Mucosa of descending colon (tissue), 3 donors: ENCODE measurements at places on chromosomes 7 and 10. TPM values are rescaled to one million over a fixed set of nuclear protein-coding genes. Genes with fewer than 3 reads are reported as not detected.
A peak's percentile ranks its signal among the peaks of the same experiment; 100 is the strongest.

GRCh38 chr7:98323597-98324322 lies 42.3 kb downstream of the BRI3 start:
- no peak for DNase-seq

DNA sequence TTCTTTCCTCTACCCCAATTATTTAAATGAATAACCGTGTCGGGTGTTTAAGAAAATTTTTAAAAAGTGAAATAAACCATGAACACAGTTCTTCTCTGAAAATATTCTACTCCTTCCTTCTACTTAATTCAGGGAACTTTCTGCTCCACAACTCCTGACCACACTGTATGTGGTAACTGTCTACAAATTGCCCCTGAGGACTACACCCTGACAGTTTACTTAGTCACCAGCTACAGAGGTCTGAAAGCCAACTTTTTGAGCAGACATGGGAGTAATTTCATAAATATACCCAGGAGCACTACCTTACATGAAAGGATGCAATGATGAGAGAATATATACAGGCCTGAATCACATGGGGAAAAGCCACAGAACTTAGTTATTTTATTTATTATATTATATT lies 523.2 kb upstream of the SORCS1 start:
- DNase-seq, result no peak

DNA sequence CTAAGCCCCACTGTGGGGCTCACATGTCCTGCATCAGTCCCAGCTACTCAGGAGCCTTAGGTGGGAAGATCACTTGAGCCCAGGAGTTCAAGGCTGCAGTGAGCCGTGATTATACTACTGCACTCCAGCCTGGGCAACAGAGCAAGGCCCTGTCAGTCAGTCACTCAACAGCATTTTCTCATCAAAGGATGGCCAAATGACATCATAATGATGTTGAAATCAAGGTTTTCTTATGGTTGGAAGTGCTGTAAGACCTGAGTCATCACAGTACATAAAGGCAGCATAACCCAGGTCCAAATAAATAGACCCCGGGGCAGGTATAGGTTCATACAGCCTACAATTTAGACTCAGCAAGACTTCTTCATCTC lies 341.1 kb downstream of the PARD3 start:
- no peak for DNase-seq

GRCh38 chr7:34168013-34168412 lies 262.7 kb downstream of the BMPER start:
- DNase-seq, result no peak

- no peak for DNase-seq
These were observed 97.6 kb downstream of the AASS start for GRCh38 chr7:122046402-122046801.

- no peak for DNase-seq
These were observed 11.1 kb upstream of the MDFIC start for GRCh38 chr7:114910787-114911186.

DNA sequence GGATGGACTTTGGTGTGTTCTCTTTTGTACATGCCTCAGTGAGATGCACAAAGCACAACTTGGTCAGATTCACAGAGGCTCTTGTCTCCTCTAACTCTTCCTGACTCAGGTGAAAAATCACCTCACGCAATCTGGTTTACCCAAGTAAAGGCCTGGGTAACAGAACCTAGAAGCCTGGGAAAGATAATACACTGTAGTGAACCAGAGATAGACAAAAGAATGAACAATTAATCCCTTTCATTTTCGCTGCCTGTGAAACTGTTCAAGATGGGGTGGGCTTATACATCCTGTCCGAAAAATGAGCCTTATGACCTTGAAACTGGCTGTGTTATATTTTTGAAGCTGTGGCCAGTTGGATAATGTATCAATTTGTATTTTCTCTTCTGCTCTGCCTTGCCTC lies 678.9 kb upstream of the TEX47 start:
- no peak for DNase-seq

GRCh38 chr10:68869623-68870022 lies 31.5 kb upstream of the DDX50 start:
- no peak for DNase-seq

DNA sequence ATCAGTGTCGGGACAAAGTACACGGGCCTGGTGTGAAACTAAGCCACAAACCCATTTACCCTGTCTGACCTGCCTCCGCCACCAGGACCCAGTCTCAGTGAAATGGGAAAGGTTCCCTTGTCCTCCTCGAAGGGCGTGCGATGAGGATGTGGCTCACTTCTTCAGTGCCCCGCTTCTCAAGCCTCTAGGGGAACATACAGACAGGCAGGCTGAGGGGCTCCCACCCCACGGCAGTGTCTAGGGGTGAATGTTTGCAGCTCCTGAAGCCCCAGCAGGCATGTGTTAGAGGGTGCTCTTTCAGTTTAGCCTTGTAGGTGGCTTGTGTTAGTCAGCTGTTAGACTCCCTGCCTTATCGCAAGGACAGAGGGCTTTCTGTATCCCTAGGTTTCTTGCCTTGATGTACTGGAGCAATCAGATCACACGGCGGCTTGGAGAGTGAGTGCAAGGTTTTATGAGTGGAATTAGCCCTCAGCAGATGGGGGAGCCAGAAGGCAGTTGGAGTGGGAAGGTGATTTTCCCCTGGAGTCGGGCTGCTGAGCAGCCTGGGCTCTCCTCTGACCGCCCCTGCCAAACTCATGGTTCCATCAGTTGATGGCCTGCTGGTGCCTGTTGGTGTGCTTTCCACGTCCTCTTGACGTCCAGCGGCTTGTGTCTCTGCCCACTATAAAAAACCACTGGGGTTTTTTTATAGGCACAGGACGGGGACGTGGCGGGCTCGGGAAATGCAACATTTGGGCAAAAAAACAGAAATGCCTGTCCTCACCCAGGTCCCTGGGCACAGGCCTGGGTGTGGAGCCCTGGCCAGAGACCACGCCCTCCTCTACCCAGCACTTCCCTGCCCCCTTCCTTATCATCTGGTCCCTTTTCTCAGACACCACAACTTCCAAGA lies 759 bp downstream of the NUDT1 start:
- peak; percentile 35 for DNase-seq

- no peak for DNase-seq
These were observed 119.2 kb downstream of the KCNMA1 start for GRCh38 chr10:77518241-77518909.

- no peak for DNase-seq
These were observed 425.4 kb downstream of the RPS24 start for GRCh38 chr10:78458983-78459638.

DNA sequence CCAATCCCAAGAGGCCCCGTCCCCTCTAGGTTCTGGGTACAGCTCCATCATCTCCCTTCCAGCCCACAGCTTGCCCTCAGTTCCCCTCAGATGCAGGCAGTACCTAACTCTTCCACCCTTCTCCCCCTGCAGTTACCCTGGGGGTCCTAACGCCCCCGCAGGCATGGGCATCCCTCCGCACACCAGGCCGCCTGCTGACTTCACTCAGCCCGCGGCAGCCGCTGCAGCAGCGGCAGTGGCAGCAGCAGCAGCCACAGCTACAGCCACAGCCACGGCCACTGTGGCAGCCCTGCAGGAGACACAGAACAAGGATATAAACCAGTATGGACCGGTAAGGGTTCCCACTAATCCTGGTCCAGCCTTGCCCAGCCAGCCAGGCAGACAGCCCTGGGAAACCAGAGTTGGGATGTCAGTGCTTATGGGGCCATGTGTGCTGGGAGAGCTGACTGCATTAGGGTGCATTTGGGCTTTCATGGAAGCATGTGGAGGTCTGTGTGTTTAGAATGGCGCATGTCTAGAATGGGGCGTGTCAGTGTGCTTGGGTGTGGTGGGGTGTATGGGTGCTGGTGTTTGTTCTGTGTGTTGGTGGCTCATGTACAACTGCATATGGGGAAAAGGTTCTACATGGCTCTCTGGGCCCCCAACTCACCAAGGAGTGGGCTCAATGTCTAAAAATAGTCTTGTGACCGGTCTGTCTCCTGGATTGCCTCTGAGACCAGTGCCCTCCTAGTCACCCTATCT lies 55.1 kb upstream of the PPIF start:
- DNase-seq, result no peak

DNA sequence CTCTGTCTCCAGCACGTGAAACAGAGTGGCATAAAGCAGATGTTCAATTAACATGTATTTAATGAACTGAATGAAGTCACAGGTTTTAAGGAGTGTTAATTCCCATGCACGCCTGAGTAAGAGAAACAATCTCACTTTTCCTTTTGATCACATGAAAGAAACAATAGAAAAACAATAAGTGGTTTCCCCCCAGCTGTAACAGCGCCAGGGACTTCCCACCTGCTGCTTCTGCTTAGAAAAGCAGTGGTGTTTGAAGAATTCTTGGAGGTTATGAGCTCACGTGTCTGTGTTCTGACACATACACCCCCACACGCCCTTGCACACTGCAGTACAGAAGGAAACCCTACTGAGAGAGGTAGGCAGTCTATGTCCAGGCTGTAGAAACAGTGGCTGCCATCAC lies 51.3 kb upstream of the FRMD4A start:
- no peak for DNase-seq

DNA sequence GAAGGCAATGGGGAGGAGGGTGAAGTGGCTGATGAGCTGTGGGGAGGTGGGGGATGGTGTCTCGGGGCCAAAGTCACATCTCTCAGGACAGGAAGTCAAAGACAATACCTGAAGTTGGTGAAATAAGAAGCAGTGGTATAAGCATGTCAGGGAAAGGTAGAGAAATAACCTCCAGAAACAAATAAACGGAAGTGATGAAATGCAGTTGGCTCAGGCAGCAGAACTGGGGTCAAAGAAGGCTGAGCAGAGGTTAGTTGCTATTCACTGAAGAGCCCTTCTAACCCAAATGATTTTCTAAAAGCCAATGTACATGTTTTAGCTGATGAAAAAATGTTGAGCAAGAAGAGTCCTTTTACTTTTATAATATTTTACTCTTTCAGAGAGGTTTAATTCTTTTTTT lies 78.6 kb upstream of the ADRB1 start:
- no peak for DNase-seq

- DNase-seq, result no peak
These were observed 597.9 kb upstream of the DPP6 start for GRCh38 chr7:153454306-153454705.

GRCh38 chr10:110495731-110496552 lies 1.8 kb upstream of the DUSP5 start:
- DNase-seq, result peak; percentile 36

GRCh38 chr10:131928248-131929095 lies 27.7 kb downstream of the PPP2R2D start:
- DNase-seq, result no peak

DNA sequence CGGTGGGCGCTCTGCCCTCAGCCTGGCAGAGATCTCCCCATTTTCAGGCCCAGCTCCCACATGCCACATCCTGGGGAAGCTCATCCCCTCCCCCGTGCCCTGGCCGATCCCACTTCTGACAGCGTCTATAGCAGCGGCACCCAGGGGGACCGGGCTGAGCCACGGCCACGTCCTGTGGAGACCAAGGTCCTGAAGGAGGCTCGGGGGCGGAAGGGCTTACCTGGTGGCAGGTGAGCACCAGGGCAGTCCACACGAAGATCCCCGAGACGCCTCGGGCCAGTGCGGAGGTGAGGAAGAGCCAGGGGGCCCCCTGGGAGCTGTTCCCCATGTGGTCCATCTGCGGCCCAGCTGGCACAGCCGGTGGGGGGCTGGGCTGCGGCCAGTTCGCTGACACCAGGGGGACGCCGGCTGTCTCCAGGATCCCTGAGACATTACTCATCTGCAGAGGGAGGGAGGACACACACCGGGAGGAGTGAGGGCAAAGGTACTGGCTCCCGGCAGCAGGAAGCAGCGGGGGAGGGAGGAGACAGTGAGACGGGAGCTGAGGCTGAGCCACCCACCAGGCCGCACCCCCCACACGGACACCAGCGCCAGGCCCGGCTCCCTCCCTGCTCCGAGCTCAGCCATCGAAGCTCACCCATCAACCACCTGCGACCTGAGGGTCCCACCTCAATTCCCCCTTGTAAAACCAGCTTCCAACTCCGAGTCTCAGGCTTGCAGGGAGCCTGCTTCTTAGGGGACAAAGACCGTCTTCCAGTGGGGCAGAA lies 776 bp downstream of the TMEM184A start:
- peak; percentile 91 for DNase-seq

GRCh38 chr7:153604-154003 lies 38.8 kb upstream of the FAM20C start:
- DNase-seq, result no peak

DNA sequence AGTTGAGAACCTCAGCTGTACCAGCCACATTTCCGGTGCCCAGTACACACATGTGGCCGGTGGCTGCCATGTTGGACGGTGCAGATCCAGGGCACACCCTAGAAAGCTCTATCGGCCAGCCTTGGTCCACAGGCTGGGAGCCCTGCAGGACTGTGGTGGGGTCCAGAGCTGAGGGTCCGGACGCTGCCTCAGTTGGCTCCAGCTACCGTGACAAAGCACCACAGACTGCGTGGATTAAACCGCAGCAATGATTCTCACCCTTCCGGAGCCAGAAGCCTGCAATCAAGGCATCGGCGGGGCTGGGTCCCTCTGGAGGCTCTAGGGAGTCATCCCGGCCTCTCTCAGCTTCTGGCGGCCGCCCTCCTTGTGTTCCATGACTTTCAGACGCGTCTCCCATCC lies 50.1 kb downstream of the PDGFA start:
- DNase-seq, result no peak

DNA sequence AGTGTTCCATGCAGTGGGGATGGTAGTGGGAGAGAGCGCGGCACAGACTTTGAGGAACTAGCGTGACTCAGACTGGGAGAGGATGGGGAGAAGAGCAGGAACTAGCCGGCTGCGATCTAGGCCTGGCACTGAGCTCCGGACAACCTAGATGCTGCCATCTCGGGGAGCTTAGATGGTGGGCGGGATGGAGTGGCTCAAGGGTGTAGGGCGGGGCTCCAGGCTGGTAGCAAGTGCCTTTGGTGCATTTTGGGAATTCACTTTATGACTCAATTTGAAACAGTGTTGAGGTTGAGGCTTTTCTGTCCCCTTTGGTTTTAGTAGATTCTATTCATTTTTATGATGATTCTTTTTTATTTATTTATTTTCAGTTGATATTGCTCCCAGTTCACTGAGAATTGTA lies 185.3 kb upstream of the GPR26 start:
- DNase-seq, result no peak

DNA sequence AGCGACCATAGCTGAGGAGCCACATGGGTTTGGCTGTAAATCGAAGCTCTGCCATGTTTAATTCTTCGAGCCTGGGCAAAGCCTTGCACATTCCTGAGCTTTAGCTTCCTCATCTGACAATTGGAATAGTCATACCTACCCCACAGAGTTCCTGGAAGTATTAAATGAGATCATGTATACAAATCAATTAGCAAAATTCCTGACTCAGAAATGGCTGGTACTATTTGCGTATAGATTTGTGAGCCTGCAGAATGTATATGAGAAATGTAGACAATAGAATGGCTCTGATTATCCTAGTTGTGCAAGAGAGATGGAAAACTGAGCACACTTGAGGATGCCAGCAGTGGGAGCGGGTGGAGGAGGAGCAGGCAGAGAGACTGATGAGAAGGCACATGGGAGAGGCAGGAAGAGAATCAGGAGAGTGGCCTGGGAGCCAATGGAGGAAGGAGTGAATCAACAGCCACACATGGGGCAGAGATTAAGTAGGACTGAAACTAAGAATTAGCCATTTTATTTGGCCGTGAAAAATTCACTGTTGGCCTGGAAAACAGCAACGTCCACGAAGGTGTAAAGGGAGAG lies 128.0 kb upstream of the C1GALT1 start:
- DNase-seq, result no peak

- DNase-seq, result no peak
These were observed 1.1 kb downstream of the ADK start for GRCh38 chr10:74151879-74152722.

- DNase-seq, result no peak
These were observed 35.9 kb downstream of the LRRC4 start for GRCh38 chr7:127995156-127995880.

Gene NPFFR1
- 0.06 TPM for total RNA-seq

Gene ZCWPW1
- 6.1 TPM for total RNA-seq

Gene AGAP6
- total RNA-seq, result 8.7 TPM

Gene COL13A1
- total RNA-seq, result 1.0 TPM

Gene SPDYE2
- total RNA-seq, result not detected

Gene KCNIP2
- 5.9 TPM for total RNA-seq

Gene SOSTDC1
- total RNA-seq, result 5.1 TPM

Gene SAMD9L
- total RNA-seq, result 22.8 TPM
